Astrocyte of the cerebellum (primary cell): ENCODE measurements at places on chromosomes 7 and 10.

- no peak for DNase-seq
Observed at GRCh38 chr7:133675510-133676218, 422.8 kb downstream of the EXOC4 start.

GRCh38 chr10:1153251-1153763, 97.1 kb downstream of the WDR37 start:
- no peak for DNase-seq

DNA sequence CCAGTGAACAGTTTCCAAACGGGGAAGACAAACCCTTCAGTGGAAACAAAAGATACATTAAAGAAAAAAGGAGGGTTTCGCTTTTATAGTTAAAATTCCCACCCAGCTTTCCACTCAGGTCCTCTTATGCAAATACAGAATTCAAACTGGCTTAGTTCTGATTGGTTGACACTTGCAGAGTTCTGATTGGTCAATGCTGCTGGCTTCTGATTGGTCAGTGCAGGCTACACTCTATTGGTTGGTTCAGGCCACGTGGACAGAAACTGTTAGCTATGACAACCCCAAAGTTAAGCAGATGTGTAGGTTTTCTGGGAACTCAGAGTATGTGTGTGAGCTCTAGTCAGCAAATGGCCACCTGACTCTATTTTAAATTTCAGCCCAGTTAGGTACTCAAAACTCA, 80.0 kb downstream of the FBXL13 start:
- DNase-seq = no peak

DNA sequence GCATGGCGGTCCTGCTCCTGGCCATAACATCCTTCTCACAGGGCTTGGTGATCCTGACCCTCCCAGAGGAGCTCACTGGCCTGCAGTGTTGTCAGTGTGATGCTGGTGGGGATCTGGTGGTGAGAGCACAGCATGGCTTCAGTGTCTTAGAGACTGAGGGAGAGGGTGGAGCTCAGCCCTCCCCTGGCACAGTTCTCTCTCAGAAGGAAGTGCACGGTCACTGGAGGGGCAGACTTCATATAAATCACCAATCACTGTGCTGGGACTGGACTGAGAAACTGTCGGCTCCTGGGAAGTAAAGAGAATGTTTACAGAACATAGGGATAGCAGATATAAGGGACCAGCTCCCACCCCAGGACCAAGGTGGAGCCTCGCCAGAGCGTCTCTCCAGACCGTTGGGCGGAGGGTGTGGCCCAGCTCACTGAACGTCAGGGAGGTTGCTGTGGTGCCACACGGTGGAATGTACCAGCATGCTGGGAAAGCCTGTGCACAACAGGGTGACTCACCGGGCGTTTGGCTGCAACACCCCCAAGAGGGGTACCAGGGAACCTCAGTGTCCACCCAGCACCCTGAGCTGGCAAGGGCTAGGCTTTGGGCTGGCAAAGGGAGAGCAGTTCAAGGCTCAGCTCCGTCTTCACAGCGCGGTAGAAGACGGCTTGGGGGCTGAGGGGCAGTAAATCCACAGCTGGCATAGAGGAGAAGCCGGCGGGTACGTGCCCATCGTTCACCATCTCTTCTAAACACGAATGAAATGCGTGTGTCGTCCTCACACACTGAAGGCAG, 8.8 kb upstream of the GET4 start:
- peak; percentile 26 for DNase-seq

DNA sequence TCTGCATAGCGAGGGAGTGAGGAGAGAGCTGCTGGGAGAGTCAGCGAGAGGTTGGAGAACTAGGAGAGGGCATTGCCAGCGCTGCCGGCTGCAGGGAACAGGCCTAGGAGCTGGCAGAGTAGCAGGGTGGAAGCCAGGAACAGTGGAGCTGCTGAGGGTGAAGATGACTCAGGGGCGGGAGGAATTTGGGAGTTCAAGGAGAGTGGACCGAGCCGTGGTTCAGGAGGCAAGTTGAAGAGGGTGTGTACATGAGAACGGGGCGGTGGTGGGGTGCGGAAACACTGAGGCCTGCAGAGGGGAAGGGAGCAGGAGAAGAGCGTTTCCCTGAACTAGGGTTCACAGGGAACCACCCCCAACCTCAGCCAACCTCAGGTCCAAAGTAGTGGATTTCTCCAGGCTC, 31.5 kb downstream of the HIF1AN start:
- DNase-seq = no peak
